Muscle of arm (tissue), 14 donors: ENCODE measurements at places on chromosomes 1 and 21. TPM values are rescaled to one million over a fixed set of nuclear protein-coding genes. Genes with fewer than 3 reads are reported as not detected.

The EDN2 gene
- polyA plus RNA-seq, result not detected

The YARS1 gene
- polyA plus RNA-seq, result not detected

The SPRTN gene
- 8.5 TPM for polyA plus RNA-seq

GRCh38 chr1:177077006-177077405 is 87.5 kb downstream of the ASTN1 start:
- DNase-seq, result no peak
